ENCODE measurements at places on chromosomes 6 and 20. TPM values are rescaled to one million over a fixed set of nuclear protein-coding genes. Genes with fewer than 3 reads are reported as not detected.

The SNAI1 gene
- total RNA-seq: 2.7 TPM

DNA sequence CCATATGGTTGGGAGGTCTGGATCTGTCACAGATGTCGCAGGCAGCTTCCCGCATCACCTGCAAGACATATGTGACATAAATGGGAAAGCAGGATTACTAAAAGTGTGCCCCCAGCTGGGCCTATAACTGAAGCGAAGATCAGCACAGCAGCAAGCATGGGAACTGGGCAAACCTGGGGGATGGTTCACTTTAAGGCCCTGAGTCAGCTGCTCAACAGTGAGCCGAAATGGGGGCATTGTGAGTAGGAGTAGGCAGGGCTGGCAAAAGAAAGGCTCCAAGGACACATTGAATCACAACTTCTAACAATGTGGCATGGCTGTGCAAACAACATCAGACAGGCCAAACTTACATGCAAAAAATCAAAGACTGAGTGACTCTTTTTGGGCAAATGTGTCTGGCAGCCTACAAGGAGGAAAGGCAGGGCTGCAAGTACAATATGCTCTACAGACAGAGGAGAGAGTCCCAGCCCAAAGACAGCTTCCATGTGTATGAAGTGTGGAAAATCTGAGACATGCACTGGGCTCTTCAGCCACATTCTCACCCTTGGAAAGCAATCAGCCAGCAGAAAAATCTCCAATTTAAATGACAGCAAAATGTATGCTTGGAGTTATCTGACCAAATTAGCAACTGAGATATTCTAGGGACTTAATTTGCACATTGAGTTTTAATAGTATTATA lies 531.0 kb upstream of the MMS22L start:
- no peak for DNase-seq

- no peak for DNase-seq
These were observed 76.0 kb upstream of the ID4 start for GRCh38 chr6:19761121-19761520.

DNA sequence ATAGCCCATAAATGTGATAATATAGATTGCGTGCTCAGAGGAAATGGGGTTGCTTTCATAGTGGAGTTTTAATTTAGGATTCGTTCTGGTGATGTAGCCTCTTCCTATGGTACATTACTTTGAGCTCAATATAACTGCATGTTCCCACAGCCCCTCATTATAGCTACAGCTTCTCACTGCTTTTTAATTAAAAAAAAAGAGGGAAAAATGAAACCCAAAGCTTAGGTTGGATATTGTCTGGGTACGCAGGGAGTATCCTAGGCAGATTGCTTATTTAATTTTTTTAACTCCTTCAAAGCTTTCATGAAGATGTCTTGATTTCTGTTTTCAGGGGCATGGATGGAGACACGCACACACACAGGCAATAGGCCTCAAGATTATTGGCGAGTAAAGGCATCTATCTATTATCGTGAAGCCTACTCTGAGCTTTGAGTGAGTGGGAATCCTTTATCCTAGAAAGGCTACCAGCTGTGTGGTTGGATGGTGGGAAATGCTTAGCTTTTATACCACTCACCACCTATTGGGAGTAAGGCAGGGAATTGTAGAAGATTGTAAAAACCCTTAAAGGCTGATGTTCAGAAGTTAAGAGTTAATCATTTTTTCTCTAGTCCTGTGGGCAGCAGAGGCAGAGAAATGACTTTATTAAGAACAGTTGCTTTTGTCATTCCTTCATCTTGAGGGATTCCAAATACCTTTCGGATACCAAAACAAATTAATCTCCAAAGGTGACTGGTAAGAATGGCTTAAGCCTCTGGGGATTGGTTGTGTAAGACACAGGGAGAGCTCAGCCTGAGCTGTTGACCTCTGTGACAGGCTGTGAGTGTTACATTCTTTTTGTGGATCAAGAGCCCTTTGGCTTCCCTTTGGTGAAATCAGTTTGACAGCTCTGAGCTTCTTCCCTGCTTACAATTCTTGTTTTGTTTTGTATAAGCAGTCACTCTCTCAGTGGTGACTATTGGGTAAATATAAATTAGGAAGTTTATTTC lies 33.4 kb downstream of the CTNNBL1 start:
- peak; percentile 40 for DNase-seq

GRCh38 chr6:27894839-27895762 lies 17.1 kb downstream of the OR2B2 start:
- peak; percentile 79 for DNase-seq

The CALHM4 gene
- total RNA-seq: not detected

DNA sequence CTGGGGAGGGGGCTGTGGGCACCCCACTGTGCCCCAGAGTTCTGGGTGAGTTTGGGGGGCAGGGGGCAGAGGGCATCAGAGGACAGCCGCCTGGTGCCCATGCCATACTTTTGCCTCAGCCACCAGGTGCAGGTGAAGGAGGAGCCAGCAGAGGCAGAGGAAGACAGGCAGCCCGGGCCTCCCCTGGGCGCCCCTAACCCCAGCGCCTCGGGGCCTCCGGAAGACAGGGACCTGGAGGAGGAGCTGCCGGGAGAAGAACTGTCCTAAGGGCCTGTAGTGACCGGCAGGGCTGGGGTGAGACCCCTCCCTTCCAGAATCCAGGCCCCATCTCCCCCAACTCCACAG lies 39.6 kb upstream of the MDFI start:
- no peak for DNase-seq

- no peak for DNase-seq
These were observed 109.4 kb downstream of the TBXT start for GRCh38 chr6:166058064-166058739.

DNA sequence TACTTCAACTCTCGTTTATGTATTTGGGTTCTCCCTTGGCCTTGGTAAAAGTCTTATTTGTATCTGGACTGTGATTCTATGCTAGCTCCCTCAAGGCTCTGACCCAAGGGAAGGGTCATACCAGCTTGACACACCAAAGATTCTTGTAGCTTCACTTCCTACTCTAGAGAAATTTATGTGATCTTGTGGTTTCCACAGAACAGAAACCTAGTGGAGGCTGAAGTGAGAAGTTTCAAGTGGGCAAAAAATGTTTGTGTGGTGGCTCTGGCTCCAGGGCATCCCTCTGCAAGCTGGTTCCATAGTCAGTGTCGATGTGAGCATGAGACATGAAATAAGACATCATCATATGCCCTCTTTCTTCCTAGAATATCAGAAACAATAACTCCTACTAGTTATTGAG lies 48.1 kb upstream of the TNFRSF21 start:
- no peak for DNase-seq

GRCh38 chr6:111423960-111424846 lies 58.8 kb downstream of the REV3L start:
- DNase-seq: peak; percentile 35

GRCh38 chr6:145643760-145644159 lies 91.6 kb downstream of the EPM2A start:
- no peak for DNase-seq

DNA sequence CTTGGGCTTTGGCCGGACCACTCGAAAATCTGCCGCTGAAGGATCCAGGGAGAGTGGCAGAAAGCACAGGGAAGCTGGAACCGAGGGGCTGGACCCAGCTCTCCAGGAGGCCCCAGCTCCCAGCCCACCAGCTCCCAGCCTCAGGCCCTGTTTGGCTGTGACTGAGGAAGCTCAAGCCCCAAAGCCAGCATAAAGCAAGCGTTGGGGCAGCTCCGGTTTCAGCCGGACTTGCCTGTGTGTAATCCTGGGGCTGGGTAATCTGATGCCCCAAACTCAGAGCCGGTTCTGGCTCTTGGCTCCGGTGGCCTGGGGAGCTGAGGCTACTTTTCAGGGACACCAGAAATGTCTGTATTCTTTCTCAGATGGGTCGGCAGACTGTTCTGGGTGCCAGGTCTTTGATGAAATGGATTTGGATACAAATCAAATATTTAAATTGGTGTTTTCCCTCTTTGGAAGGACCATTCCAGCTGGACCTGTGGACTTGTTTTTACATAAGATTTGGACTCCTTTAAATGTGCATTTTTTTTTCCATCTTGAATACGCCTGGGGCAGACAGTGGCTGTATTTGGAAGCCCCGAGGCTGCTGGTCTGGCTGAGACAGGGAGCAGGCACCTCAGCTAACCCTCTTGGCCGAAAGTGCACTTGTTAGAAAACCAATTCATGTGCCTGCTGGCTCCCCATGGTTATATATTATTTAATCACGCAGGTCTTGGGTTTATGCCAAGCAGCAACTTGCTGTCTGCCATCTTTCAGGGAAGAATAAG lies 29.7 kb downstream of the RPP40 start:
- DNase-seq: peak; percentile 15

The DEFB110 gene
- total RNA-seq: not detected

The C6orf141 gene
- total RNA-seq: 2.4 TPM

- DNase-seq: peak; percentile 27
These were observed 79.8 kb upstream of the TRDN start for GRCh38 chr6:123716506-123716905.

- DNase-seq: no peak
These were observed 215.5 kb upstream of the SNX9 start for GRCh38 chr6:157607317-157608109.

- no peak for DNase-seq
These were observed 76.8 kb downstream of the PRDM1 start for GRCh38 chr6:106162921-106163320.

GRCh38 chr6:134021396-134022122 lies 30.9 kb downstream of the SLC2A12 start:
- no peak for DNase-seq

DNA sequence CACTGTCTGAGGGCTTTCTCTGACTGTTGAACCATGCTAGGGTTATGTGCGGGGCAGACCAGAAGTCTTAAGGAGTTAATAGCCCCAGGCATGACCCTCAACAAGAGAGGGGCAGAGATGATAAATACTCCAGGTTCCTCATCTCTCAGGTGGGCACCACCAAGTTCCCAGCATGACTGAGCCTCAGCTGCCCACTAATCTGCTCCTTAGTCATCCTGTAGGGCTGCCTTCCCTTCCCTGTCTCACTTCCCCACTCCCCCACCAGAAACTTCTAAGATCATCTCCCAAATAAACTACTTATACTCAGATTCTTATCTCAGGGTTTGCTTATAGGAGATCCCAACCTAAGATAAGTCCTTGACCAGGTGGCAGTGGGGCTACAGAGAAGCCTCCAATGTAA lies 137.2 kb upstream of the PRND start:
- no peak for DNase-seq

DNA sequence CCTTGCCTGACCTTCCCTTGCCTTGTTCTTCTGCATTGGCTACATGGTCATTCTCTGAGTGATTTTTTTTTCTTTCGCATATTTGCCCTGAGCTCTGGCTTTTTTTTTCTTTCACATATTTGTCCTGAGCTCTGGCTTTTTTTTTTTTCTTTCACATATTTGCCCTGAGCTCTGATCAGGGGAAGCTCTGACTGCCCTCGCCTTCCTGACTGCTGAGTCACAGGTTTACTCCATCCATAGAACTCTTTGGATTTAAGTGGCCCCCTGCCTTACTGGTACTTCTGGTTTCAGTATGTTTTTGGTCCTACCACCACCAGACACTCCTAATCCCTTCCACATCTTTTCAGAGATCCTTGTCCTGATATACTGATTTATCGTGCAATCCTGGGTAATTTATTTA lies 201.1 kb downstream of the OGFRL1 start:
- DNase-seq: peak; percentile 95

DNA sequence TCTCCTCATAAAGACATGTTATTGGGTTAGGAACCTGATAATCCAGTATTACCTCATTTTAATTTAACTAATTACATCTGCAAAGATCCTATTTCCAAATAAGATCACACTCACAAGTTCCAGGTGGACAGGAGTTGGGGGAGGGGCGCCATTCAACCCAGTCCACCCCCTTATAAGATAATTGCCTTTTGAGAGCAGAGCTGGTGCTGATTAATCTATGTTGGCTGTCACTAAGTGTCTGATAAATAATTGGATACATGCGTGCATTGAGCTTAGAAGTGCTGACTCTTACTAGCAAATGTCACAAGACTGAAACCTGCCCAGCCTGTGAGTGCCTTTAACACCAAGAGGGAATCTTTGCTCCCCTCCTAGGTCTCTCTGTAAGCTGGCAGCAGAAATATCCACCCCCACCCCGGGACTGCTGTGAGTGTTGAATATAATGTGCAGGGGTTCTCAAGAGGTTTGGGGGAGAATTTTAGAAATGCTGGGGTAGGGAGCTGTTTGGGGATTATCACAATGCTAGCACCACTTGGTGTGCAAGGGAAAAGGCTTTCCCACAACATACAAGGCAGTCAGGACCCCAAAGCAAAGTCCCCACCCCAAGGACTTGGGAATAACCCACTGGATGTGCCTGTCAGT lies 87.5 kb downstream of the ANKRD60 start:
- DNase-seq: no peak

- DNase-seq: peak; percentile 65
These were observed 3.3 kb upstream of the ULBP3 start for GRCh38 chr6:150072201-150072600.

The BTN1A1 gene
- total RNA-seq: not detected

- peak; percentile 63 for DNase-seq
These were observed 551.2 kb downstream of the QKI start for GRCh38 chr6:163965426-163966348.

DNA sequence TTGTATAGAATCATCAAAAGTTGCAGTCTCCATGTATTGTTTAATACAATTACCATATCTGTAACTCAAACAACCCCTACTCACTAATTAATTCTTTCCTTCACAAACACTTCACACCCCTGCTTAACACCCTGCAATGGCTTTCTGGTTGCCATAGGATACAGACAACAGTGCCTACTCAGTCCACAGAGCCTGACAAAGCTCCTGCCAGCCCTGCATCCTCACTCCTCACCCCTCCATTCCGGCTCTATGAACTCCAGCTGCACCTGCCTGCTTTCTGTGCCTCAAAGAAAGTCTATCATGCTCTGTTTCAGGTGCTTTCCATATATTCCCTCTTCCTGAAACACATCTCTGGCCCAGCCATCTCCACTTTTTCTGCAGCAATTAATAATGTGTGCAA lies 253.4 kb downstream of the HACE1 start:
- DNase-seq: peak; percentile 61

The COL9A3 gene
- total RNA-seq: 0.35 TPM

DNA sequence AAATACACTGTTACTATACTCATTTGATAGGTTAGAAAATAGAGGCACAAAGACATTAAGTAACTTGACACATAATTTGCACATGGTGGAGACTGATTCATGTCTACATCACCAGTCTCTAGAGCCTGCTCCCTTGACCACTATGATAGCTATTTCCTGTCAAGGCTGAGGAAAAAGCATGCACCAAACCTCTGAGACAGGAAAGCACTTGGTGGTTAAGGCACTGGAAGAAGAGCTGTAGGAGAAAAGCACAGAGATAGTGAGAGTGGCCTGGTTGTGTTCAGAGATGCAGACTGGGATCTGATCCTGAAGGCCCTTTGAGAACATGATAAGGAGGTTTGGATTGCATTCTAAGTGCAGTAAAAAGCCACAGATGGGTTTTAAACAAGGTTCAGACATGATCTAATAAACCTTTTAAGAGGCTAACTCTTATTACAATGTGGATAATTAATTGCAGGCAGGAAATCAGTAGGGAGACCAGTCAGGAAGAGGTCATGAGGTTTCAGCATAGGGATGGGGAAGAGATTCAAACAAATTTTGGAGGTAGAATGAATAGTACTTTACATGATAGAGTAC lies 168.9 kb downstream of the PHF3 start:
- DNase-seq: peak; percentile 89

The BPIFB2 gene
- not detected for total RNA-seq
